ENCODE measurements at places on chromosomes 6 and 20.
A peak's percentile ranks its signal among the peaks of the same experiment; 100 is the strongest.

DNA sequence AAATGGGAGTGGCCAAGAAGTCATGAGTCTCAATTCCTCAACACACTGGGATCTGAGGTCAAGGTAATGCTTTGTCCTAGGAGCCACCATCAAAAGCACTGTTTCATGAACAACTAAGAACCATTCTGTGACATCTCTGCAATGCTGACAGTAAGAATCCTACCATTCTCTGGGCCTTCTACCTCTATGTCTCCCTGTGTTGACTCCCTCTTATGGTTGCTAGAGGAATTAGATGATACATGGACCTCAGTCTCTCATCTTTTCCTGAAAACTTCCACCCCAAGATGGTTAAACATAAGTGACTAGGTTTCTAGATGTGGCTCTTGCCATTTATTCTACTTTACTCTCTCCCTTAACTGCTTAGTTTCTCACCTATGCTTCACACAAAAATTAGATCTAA, 9.1 kb downstream of the MTRF1L start:
- DNase-seq, result no peak

- no peak for DNase-seq
Measured at GRCh38 chr6:100166956-100167355, 172.9 kb upstream of the MCHR2 start.

DNA sequence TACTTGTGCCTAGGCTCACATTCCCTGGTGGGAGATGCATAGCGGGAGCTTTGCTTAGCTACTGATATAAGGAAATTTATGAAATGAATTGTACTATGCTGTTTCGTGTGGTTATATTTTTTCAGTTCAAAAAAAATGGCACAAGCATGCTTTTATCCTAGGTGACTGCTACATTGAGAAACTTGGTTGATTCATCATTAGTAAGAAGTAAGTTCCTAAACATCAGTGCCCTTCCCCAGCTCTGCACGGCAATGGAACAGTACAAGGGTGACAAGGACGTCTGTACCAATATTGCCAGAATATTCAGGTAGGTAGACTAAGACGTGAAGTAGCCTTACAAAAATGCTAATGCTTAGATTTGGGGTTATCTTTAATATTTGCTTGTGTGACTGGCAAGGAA, 79.7 kb downstream of the ARMC2 start:
- no peak for DNase-seq

DNA sequence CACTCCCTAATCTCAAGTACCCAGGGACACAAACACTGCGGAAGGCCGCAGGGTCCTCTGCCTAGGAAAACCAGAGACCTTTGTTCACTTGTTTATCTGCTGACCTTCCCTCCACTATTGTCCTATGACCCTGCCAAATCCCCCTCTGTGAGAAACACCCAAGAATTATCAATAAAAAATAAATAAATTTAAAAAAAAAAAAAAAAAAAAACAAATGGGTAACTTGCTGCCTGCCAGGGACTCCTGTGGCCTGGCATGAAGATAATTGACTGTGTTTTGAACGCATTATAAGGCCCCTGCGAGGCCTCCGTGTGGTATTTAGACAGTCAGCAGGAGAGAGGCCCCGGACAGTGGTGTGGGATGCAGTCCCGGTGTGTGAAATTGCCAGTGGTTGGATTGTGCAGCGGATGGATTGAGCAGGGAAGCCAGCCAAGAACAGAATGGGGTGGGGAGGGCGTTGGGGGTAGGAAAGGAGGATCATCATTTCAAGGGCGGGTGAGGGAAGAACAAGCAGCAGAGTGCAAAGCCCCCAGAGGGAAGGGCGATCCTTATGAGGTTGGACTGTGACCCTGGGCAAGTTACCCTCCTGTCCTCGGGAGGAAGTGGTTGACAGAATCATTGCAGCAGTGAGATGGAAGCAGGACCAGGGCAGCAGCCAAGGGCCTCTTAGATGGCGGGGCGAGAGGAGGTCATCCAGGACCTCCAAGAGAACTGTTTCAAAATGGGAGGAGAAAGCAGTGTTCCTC, 43.3 kb downstream of the PPARD start:
- DNase-seq, result peak; percentile 67

DNA sequence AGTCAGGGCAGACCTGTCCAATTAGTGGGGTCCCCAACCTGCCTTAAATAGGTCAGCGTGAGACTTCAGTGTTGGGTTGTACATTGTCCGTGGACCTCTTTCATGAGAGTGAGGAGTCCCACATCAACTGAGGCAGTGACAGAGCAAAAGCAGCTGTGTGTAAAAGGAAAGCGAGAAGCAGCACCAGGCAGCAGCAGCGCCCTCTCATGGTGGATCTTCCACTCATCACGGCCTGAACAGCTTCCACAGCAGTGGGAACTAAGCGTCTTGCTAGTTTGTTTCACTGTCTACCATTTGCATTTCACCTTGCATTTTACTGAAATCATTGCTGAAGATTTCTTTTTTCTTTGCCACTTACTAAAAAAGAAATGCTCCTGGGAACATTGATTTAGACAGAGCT, 333.8 kb downstream of the PKHD1 start:
- no peak for DNase-seq

- DNase-seq, result no peak
Measured at GRCh38 chr20:6483727-6484126, 283.8 kb upstream of the BMP2 start.

DNA sequence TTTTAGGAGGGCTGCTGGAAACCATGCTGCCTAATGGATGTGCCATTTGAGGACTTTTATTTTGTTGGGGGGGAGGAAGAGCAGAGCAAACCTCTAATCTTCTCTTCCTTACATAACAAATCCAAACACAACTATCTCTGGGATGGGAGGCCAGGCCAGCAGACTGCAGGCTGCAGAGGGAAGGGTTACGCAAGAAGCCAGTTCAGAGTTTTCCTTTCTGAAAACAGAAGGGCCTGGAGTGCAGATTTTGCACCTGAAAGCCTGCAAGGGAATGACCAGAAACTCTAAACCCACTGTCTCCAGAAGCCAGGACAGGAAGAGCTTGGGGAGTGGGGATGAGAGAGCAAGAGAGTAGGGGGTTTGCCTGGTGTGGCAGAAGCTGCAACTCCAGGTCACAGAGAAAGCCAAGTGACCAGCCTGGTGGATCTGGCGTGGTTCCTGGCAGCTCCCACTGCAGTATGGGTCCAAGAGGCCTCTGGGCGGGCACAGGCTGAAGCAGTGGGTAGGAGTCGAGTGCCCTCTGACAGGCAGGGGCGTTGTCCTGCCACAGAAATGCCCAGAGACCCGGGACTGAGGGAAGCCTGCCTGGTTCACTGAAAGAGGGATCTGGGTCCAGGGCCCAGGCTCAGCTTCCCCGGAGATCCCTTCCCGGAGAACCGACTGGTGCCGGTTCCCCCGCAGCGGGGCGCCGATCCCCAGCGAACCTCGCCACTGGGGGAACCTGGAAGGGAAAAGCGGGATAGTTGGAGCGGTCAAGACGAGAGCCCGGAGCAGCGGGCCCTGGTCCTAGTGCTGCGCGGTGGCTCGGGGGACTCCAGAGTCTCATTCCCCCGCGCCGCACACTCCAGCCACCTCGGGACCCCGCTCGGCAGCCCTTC, 6.7 kb downstream of the MAFB start:
- DNase-seq, result peak; percentile 6

GRCh38 chr6:6803180-6803977, 214.9 kb downstream of the LY86 start:
- no peak for DNase-seq

DNA sequence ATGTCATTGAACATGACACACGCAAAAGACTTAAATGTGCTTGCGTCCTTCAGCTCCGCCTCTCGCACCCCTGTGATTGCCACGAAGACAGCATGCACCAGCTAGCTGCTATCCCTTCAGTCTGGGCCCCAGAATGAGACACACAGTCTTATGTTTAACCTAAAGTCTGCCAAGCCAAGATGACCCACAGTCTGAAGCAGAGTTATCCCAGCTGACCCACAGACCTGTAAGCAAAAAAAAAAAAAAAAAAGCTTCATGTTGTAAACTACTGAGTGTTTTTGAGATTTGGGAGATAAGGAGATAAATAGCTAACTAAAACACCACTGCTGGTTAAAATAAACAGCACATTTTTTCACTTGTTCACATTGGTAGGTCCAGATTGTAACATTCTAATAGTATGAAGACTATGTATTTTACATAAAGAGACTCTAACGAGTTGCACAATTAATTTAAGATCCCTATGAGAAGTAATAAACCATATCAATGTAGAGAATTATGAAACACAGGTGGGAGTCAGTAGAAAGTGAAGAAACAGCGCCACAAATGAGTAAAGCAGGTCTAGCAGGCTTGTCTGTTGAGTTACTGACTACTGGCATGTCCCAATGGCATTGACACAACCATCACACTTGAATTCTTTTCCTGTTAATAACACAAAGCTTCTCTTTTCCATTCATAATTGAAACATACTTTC, 47.4 kb upstream of the CCDC28A start:
- DNase-seq, result no peak

GRCh38 chr6:166019214-166019613, 148.4 kb downstream of the TBXT start:
- DNase-seq, result no peak

DNA sequence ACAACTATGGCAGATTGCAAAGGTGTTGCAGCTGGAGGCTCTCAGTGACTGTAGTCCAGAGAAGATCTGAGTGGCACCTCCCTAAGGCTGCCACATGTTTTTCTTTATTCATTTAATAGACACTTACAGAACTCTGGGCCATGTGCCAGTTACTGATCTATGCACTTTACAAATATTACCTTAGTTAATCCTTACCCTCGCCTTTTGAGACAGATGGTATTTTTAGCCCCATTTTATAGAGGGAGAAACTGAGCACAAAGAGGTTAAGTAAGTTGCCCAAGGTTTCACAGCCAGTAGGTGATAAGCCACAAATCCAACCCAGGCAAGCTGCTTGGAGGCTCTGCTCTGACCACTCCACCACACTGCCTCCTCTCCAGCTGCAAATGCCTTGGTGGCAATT, 6.5 kb upstream of the SCRT2 start:
- DNase-seq, result no peak

GRCh38 chr6:64861039-64861651, 845.9 kb downstream of the EYS start:
- no peak for DNase-seq

- no peak for DNase-seq
Measured at GRCh38 chr6:19608546-19608945, 228.6 kb upstream of the ID4 start.

DNA sequence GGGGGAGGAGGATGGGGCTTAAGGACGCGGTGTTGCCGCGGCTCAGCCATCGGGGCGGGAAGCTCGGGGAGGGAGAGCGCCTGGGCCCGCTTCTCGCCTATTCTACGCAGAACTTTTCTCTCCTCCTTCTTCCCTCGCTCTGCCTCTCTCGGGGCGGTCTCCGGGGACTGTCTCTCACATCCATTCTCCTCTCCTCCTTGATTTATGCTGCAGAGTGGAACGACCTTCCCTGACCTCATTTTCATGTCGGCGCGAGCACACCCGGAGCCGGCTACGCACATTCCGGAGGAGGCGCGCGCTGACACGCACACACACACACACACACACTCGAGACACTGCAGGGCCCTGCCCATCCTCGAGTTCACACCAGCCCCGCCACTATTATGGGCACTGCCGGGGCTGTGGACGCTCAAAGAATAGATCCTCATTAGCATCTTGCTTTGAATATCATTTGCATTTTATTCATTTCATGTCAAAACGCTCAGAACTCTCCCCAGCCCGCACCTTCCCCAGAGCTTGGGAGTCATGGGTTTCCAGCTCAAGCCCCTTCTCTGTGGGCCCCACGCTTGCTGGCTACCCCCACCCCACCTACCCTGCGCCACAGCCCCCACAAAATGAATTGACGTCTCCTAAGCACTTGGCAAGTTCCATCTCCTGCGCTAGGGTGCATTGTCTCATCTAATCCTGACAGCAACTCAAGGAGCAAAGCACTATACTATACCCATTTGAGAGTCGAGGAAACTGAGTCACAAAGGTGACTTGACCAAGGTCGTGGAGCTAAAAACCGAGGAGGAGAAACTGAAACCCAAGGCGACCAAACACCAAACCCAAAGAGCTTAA, 36.8 kb downstream of the NCR2 start:
- peak; percentile 16 for DNase-seq

DNA sequence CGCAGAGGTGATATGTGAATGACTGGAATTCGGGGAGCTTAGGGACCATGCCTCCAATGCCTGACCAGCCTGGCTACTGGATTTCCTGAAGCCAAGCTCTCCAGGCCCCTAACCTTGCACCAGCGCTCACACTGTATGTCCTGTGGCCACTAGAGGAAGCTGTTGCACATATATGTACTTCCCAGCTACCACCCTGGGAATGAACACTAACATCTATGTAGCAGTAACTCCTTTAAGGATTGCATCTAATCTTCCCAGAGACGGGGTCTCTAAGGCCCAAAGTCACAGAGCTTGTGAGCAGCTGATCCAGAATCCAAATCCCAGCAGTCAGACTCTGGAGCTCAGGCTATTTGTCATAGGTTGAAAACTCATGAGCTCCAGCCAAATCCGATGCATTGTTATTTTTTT, 20.4 kb upstream of the BPIFB1 start:
- peak; percentile 70 for DNase-seq

DNA sequence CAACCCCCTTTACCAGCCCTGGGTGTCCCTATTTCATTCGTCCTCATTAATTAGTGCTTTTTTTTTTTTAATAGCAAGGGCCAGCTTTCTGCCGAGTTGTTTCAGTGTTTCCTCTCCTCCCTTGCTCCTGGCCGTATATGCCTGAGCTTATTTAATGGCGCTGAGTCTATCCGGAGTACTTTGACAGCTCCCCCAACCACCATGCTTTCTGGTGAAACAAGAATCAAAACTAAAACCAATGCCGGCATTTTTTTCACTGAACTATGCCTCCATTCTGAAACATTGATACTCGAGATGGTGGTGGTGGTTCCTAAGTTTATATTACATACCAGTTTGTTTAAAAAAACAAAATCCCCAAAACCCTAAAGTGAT, 1.2 kb downstream of the DCBLD1 start:
- DNase-seq, result peak; percentile 48

- DNase-seq, result peak; percentile 41
Measured at GRCh38 chr6:41286544-41287346, at the start of gene TREM1. Gene TREM1, minus strand, starts transcription at chr6:41286682. Its CDS starts 27 bp downstream, at chr6:41286655.
